ENCODE measurements at places on chromosomes 1 and 21. TPM values are rescaled to one million over a fixed set of nuclear protein-coding genes. Genes with fewer than 3 reads are reported as not detected.

Gene ARTN
- 36.4 TPM for total RNA-seq

Gene SAMD13
- 14.9 TPM for total RNA-seq

Gene TNFRSF18
- total RNA-seq = 56.2 TPM

Gene STX12
- total RNA-seq = 27.6 TPM

Gene MORN1
- total RNA-seq = 21.4 TPM

Gene SLC45A3
- total RNA-seq = 12.3 TPM

Gene RNASEL
- 2.9 TPM for total RNA-seq

Gene ZSCAN20
- total RNA-seq = 9.0 TPM

Gene SERPINC1
- total RNA-seq = 0.61 TPM

Gene AXDND1
- 2.3 TPM for total RNA-seq

Gene RASSF5
- total RNA-seq = 5.4 TPM

Measured in HCT116 (cell line).